ENCODE measurements at places on chromosomes 2 and 18. TPM values are rescaled to one million over a fixed set of nuclear protein-coding genes. Genes with fewer than 3 reads are reported as not detected.

DNA sequence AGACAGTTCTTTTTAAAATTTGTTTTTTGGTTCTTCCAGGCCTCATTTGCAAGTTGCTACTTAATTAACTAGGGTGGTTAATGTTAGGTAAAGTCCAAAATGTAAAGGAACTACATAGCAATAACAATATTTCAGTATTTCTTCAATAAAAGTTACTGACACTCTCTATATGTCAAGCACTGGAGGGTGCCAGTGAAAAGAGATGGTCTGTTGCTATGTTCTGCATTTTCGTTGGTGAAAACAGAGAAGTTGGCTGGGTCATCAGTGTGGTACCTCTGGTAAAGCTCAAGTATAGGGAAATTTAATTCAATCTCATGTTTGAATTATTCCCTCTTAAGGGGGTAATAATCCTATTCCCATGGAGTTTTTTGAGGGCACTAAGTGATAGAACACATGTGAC, 16.3 kb upstream of the SCN1A start:
- no peak for DNase-seq

- no peak for DNase-seq
Measured at GRCh38 chr2:137493261-137493660, 471.0 kb upstream of the HNMT start.

- DNase-seq: no peak
Measured at GRCh38 chr2:11404376-11405073, 60.1 kb upstream of the ROCK2 start.

DHRS9 gene
- not detected for total RNA-seq

PPP1R1C gene
- 1.9 TPM for total RNA-seq

GRCh38 chr2:69514819-69515218, 77.6 kb upstream of the NFU1 start:
- DNase-seq: no peak

BMP10 gene
- not detected for total RNA-seq

DNA sequence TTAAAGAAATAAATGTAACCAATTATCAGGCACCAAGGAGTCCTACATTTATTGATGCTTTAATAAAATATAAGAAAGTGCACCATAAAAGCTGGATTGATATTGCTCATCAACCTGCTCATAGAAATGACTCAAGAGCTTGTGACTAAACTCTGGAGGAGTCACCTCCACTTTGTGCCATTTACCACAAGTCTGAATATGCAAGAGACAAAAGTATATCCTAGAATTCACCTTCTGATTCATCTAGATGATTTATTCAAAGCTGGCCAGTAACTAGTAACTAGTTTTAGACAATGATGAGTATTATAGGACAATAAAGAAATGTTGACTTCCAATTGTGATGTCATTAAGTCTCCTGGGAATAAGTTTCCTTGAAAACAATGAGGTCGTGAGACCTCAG, 146.0 kb upstream of the SOX11 start:
- peak; percentile 49 for DNase-seq

COLEC12 gene
- 0.52 TPM for total RNA-seq

- DNase-seq: no peak
Measured at GRCh38 chr2:68907232-68907919, 36.2 kb upstream of the BMP10 start.

DNA sequence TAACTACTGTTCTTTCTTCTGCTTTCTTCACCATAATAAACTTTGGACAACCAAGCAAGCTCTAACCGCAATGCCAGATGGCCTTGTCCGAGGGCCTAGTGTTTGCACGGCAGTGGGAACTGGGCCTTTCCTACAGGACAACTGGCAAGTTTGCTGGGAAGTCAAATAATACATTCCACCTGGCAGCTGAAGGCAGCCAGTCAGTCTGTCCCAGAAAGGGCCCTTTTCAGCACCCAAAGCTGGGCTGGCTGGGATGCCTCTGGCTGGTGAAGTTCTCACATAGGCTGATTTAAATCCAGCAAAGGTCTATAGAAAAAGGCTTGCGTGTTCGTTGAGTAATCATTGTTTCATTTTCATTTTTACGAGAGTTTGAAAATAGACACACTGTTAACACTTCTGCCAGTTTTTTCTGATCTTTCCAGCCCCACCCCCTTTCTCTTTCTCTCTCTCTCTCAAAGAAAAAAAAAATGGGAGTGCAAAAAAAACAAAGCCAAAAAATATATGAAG, 110.0 kb upstream of the EPAS1 start:
- no peak for DNase-seq

DNA sequence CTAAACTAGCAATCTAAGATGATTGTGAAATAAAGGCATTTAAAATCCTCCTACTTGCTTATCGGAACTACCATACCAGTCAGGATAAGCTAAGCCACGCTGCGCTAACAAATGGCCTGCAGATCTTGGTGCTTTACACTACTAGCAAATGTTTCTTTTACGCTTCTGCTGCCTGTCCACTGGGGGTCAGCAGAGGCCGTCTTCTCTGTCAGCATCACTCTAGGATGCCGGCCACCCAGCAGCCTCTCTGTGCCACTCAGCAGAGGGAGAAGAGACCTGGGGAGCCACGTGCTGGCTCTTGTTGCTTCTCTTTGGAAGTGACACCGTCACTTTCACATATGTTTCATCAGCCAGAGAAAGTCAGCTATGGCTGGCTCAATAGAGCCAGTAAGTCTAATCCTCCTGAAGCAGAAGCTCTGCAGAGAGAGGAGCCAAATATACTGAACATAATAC, 36.6 kb downstream of the COPS8 start:
- peak; percentile 47 for DNase-seq

DNA sequence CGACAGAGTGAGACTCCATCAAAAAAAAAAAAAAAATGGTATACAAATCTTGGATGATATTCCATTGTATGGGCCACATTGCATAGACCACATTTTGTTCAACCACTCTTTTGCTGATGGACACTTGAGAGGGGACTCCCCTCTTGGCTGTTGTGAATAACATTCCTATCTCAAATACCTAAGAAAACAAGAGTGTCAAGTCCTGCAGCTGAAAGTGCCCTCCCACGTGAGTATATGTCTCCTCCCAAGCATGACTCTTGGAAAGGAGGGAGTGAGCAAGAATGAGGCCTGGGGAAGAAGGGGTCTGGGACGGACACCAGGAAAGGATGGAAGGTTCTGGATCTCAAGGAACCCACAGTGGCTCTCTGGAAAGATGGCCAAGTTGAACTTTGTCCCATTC, 36.0 kb upstream of the NPAS2 start:
- DNase-seq: peak; percentile 67

Data from renal cortical epithelial cell (primary cell).